ENCODE measurements at places on chromosomes 16 and 17.

GRCh38 chr17:6666077-6666521, 14.5 kb downstream of the C17orf100 start:
- peak; percentile 67 for DNase-seq

DNA sequence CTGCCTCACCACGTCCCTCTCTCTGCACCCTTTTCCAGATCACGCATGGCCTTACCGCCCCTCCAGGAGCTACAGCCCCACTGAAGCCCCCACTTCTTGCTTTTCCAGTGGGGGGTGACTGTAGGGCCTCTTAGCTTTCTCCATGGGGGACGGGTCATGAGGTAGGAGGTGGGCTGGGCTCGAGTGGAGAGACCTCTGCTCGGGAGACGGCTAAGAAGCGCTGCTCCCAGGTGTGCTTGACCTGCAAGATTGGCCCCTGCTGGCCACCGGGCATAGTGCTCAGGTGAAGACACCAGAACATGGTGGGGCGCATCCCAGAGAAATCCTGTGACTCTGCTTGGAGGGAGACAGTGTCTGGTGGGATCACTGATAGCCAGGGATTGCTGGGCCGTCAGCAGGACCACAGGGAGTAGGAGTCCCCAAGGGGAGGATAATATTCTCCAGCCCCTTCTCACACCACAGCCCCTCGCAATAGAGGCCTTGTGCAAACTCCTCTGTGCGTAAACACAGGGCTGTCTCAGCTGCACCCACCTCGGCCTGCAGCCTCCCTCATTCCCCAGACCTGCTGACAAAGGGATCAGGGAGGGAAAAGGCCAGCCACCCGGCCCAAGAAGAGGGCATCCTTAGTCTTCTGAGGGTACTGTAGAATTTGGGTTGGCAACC, 8.9 kb upstream of the GALK1 start:
- DNase-seq = peak; percentile 55

DNA sequence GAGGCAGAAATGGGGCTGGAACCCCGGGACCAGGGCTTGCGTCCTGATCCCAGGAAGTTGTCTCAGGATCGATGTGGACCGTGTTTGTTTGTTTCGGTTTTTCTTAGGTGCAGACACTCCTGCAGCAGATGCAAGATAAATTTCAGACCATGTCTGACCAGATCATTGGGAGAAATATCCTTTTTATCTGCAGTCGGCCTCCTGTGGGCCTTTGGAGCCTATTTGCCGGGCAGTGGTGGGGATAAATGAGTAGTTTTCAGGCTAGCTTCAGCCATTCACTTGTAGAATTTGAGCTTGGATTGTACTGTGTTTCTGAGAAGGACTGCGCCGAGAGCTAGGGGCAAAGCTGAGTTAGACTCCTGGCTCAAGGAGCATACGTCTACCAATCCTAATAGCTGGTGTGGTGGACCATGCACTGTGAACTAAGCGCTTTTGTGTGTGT, 816 bp downstream of the HSBP1 start:
- no peak for DNase-seq

GRCh38 chr16:58678716-58679115, 5.9 kb downstream of the SLC38A7 start:
- no peak for DNase-seq

GRCh38 chr16:19808061-19808641, 76.5 kb downstream of the GPRC5B start:
- DNase-seq = no peak

- DNase-seq = no peak
These were observed 231.4 kb upstream of the TNRC6C start for GRCh38 chr17:77727037-77727615.

DNA sequence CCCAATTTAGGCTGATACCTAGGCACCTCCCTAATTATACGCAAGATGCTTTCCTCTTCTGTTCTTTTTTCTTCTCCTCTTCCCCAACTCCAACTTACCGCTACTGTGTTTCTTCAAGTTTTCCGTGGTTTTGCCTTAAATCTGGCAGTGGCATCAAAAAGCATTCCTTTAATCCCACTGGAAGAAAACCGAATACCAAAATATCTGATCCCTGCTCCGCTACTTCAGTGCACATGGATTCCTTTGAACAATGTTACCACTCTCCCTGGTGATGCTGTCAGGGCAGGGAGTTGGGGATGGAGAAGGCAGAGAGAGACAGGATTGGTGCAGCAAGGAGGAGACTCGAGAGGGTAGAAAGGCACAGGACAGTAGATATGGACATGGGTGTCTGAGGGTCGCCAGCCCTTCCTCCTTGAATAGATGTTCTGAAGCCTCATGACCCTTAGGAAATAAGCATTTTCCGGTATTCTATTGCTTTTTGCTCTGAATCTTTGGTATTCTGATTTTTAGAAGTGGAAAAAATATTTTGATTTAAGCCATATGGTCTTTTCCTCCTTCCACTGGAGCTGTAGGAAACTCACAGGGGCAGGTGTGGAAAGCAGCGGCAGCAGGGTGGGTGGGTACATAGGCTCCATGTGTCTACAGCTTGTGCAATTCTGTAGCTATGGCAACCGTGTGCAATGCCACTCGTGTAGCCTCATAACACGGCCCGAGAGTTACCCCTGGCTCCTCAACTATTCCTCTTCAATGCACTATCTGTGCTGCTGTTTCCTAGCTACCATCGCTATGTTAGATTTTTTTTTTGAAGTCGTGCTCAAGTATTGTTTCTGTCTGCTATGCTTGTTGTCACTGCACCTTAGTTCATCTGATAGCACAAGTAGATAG, 32.3 kb upstream of the TANC2 start:
- DNase-seq = no peak

- DNase-seq = no peak
These were observed 9.7 kb downstream of the RMI2 start for GRCh38 chr16:11354733-11355574.

GRCh38 chr17:44220213-44221083, 973 bp upstream of the UBTF start:
- peak; percentile 80 for DNase-seq

DNA sequence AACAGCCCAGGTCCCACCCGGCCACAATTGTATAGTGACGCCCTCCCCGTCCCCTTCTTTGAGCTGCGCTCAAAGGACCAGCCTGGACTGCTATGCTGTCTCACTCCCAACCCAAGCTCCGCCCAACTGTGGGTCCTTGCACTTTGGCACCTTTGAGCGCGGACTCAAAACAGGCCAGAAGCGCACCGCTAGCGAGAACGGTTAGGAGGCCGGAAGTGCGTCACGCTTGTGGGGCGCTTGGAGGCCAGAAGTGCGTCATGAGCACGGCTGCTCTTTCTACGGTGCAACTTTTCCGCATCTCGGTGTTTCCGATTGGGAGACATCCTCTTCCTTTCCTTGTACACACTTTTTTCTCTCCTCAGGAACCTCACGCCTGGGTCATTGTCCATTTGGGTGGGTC, at the start of gene ZNF19:
ZNF19 (minus strand) TSS at position 203 of the 400 bp plus-strand sequence. CDS start 7,210 bp downstream, outside the sequence.
- no peak for DNase-seq

- DNase-seq = peak; percentile 88
These were observed 94.6 kb downstream of the RGS9 start for GRCh38 chr17:65231662-65232335.

- DNase-seq = peak; percentile 37
These were observed 29.3 kb downstream of the UNC13D start for GRCh38 chr17:75814900-75815373.

DNA sequence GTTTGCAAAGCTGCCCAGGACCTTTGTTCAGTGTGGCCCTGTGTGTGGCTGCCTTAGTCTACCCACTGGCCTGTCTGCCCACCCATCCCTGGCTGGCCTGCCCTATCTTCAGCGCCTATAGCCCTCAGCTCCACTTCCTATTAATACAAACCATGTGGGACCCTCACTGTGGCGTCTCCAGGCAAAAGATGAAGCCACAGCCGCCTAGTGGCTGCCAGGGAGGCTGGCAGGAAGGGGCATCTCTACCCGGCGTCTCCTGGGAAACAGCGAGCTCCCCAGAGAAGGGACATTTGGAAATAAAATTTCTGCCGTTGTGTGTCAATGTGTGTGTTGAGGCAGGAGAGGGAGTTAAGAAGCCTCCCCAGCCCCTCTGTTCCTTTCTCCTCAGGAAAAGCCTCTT, 31.5 kb downstream of the NEUROD2 start:
- DNase-seq = peak; percentile 90

- DNase-seq = no peak
These were observed 2.6 kb upstream of the OMG start for GRCh38 chr17:31299624-31300023.

GRCh38 chr16:30494709-30495108, 22.2 kb downstream of the ITGAL start:
- DNase-seq = no peak

GRCh38 chr16:9392956-9393355, 301.5 kb downstream of the HAPSTR1 start:
- DNase-seq = no peak
